ENCODE measurements at places on chromosomes 7 and 10.
A peak's percentile ranks its signal among the peaks of the same experiment; 100 is the strongest.

DNA sequence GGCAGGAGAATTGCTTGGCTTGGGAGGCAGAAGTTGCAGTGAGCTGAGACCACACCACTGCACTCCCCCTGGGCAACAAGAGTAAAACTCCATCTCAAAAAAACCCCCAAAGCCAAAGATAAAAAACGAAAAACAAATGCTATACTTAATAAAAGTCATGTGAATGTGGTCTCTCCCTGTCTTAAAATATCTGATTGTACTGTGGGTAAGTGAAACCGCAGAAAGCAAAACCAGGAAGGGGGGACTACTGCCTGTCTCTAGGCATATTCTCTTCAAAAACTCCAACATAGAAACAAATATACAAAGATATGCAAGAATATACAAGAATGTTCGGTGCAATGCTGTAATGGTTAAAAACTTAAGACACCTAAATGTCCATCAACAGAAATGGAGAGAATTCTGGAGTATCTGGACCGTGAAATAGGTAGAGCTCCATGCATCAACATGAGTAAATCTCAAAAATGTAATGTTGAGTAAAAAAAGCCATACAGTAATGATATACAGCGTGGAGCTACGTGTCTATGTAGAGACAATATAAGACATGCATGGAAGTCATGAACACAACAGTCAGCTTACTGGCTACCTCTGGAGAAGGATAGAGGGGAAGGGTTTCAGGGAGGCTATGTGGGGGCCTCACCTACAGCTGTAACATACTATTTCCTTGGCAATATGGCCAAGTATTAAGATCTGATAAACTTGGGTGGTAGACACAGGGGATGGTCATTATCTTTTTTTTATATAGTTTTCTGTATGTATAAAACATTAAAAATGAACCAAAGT is 2.1 kb downstream of the ZNF394 start:
- DNase-seq = no peak

DNA sequence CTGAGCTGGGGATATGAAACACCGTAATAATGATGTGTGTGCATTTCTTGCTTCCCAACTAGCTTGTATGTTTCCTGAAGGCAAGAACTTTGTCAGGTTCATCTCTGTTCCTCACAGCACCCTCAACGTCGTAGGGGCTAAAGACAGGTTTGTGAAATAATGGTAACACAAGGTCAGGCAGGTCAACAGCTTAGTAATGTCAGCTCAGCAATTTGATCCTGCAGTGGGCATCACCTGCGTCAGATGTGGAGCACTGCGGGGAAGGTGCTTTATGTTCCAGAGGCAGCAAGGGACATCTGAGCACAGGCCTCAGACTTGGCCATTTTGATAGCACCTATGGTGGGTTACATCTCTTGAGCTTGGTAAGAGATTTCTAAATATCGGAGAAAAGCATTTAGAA is 51.8 kb upstream of the BTBD16 start:
- DNase-seq = no peak

GRCh38 chr7:30178748-30179436 is 44.1 kb downstream of the MTURN start:
- DNase-seq = no peak

DNA sequence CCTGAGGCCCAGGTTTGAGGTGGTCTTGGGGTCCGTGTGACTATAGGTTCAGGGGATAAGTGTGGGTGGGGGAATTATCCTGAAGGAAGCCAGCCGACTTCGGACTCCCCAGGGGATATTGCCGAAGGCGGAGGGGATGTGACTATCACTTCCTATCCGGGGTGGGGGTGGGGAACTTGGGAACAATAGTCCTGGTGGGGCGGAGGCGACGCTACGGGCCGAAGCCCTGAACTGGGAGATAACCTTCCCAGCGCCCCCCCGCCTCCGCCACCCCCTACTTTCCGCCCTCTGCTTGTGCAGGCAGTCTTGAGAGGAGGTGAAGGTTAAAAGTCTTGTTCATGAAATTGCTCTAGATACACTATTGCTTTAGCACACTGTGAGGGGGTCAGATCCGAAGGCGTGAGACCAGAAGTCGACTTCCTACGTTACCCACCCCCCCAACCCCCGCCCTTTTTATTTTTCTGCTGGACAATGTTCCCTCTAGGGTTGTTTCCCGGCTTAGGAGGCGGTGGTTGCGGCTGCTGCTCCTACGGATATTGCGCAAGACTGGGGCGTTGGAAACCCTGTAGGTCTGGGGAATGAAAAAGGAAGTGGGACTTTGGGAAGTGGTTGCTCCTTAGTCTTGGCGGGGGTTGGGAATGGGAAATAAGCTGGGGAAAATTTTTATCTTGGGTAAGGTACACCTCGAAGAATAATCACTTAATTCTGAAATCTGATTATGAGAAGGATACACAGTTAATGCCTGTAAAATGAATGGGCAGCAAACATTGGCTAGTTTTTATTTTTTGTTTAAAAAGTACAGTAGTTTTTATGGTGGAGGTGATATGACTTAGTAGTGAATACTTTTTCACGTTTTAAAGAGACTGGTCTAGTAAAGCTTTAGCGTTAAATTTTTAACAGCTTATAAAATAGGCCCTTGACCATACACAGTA is 1.5 kb downstream of the PTPN12 start:
- DNase-seq = peak; percentile 12

- DNase-seq = no peak
These were observed 470.1 kb upstream of the NRP1 start for GRCh38 chr10:33804584-33804983.

DNA sequence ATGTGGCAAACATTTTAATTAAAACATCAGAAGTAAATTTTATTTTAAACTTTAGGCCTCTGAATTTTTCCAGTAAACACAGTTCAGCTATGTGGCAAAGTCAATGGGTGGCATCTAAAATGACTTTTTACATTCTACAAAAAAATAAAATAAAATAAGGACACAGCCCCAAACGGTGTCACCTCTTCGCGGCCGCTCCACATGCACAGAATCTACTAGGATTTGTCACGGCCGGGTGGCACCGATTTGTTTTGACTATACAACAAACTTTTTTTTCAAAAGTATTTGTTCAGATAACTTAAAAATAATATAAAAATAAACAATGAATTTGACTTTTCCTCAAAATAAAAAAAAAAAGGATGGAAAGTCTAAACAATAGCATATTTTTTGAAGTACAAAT is 127.8 kb downstream of the EBF3 start:
- DNase-seq = no peak

- DNase-seq = no peak
These were observed 8.6 kb upstream of the RFC2 start for GRCh38 chr7:74262639-74263398.

- no peak for DNase-seq
These were observed 23.2 kb upstream of the AOAH start for GRCh38 chr7:36747280-36748016.

DNA sequence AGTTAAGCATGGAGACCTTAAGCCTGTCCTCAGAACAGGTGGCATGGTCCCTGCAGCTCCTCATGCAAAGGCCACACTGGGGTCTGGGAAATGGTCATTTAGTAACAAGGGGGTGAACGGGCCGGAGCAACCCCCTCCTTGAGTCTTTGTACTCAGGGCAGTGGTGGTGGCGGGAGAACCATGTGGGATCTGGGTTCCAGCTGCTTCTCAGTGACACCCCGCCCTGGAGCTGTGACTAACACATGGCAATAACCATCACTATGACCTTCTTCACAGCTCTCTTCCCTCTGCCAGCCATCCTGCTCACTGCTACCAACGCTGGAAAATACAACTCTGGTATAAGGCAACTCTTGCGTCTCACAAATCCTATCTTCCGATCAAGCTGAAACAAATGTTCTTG is 203.4 kb upstream of the FRMD4A start:
- no peak for DNase-seq

DNA sequence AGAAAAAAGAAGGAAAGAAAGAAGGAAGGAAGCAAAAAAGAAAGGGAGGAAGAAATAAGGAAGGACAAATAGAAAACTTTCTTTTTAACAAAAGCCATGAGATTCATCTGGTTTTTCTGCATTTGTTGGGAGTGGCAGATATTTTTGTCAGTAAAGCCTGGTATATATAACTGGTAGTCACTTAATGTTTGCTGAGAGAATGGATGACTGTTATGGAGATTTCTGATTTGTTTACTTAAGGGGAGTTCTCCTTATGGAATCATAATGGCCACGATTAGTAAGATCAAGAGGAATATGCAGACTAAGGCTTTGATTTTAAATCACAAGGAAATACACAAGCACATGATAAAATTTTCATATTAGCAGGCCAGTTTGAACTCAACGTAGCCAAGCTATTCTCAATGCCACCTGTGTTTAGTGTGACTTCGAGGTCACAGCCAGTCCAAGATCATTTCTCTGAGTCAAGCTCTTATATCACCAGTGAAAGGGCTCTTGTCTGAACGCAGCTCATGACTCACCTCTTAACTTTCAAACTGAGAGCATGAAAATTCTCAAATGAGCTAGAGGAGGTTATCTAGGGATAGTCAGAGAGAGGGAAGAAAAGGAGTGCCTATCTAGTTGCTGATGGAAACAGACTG is 445.1 kb upstream of the ZMIZ1 start:
- DNase-seq = no peak

- peak; percentile 65 for DNase-seq
These were observed 14.0 kb downstream of the DNAJB12 start for GRCh38 chr10:72340510-72341261.

- no peak for DNase-seq
These were observed 507 bp downstream of the CCDC201 start for GRCh38 chr7:45872116-45873034.

GRCh38 chr7:137636376-137636775 is 210.4 kb downstream of the DGKI start:
- no peak for DNase-seq

DNA sequence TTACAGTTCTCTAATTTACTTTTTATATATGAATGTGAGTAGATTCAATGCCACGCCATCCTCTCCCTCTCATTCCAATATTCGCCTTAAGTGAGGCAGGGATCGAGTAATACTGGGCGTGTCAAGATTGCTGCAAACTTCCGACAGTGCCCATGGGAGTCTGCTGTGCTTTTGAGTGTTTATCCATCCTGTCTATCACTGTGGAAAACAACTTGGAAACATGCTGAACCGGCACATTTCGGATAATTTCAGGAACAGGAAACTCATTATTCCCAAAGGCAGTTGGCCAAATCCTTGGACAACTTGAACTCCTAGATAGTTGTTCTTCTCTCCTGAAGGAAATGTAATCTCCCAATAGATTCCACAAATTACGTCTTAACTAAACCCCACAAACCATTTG is 28.5 kb downstream of the PIP4K2A start:
- DNase-seq = no peak

DNA sequence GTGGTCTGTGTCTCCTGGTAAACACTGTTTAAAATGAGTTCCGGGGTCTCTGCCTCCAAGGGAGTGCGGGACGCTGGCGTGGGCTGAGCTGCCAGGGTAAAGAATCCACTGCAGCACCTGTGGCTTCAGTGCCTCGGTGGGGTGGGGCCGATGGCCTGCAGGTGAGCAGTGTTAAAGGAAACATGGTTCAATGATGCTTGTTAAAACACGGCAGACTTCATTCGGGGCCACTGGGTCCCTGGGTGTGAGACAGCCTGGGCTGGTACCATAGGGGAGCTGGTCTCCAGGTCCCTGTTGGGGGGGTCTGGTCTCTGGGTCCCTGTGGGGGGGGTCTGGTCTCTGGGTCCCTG is 24.9 kb upstream of the KNDC1 start:
- no peak for DNase-seq

DNA sequence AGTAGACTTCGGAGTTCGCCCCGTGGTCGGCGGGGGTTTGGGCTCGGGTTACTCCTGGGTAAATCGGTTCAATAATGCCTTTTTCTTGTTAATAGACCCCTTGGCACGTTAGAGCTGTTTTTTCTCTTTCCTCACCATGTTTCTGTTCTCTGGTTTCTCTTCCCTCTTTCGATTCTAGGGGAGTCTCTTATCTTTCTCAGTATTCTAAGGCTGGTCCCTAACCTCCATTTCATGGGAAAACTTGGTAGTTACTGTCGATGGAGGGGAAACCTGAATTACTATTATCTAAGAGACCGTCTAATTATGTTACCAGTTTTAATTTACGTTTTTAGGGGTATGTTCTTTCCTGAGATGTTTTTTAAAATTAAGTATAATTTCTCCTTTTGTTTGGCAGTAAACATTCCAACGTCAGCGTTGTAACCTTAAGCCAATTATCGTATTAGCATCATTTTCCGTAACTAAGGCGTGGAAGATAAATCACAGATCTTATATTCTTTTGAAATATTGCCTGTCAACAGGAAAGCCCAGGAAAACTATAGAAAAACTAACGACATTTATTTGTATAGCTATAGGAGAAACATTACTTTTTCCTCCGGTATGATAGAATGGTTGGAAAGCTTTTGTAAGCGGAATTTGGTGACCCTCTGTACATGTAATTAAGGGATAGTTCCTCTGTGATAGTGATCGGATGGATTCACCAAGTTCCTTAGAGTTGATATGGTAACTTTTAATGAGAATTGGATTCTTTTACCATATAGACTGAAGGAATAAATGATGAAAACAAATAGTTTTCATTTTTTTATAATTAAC is 847 bp downstream of the BTAF1 start:
- DNase-seq = no peak

DNA sequence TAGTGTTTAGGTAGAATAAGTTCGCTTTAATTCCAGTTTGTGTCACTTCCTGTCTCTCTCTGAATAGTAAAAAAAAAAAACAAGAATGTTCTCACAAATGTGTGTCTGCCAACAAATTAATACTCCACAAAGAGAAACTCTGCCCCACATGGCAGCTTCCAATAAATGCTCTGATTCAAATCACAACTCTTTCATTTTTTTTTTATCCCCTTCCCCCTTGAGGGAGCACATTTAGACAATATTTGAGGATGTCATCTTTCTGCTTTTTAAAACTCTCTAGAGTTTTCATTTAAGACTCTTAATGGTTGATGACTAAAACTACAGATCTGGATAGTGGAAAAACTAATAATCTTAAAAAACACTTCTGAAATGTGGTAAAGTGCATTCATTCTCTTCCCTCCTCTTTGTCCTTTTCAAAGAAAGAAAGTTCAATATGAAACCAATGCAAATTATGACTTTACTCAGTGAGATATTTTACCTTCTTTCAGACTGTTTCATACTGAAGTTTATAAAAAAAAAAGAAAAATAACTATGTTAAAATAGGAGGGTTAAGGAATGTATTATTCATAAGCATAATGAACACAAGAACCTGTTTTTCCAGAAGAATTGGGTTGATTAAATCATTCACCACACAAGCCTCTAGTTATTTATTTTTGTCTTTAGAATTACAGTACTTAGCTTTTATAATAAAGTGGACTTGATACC is 42.3 kb downstream of the ARID5B start:
- no peak for DNase-seq

GRCh38 chr7:12788591-12788990 is 101.2 kb downstream of the ARL4A start:
- no peak for DNase-seq

DNA sequence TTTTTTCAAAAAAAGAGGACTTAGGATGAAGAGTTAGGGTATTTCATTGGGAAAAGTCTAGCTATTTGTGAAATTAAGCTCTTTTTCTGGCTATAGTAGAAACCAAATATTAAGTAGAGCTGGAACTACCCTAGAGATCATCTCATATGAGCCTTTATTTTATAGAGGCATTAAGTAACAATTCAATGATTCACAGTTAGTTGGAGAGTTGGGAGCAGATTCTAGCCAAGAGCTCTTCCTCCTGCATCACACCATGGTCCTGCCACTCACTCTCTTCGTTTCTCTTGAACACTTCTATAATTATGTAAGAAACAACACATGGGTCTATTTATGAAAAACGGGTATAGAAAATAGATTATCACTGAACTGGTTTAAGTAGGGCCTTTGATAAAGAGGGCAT is 76.1 kb upstream of the ANK3 start:
- no peak for DNase-seq
